ENCODE measurements at places on chromosomes 5 and 9.

GRCh38 chr5:103010168-103010567, 109.8 kb downstream of the GIN1 start:
- no peak for DNase-seq

- no peak for DNase-seq
Observed at GRCh38 chr9:96029722-96030530, 154.4 kb downstream of the ERCC6L2 start.

DNA sequence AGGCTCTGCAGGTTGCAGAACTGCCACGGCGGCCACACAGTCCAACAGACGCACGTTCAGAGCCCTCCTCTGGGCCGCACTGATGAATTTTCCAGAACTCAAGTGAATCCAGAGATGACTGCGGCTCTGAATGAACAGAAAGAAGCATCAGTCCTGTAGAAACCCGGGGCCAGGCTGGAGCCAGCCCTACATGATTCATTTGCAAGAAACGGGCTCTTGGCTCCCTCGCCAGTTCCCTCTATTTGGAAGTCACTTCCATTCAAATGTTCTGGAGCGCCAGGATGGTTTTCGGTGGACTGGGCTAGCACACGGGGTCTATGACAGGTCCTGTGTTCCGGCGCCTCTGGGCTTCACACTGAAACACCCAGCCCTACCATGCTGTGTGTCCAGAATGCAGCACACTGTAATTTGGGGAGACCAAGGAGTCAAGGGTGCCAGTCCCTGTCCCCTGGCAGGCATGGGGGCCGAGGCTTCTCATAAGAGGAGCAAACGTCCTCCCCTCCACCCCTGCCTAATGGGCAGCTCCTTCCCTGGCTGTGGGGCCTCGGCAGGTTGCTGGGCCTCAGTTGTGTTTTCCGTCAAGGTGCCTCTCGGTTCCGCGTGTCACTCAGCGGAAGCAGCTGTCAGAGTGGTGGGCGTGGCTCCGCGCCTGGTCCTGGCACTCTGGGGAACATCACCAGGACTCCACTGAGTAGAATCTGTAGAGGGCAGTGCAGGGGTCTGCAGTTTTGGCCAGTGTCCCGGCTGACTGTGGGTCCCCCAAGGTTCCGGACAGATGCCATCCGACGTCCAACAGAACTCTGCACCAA, 18.1 kb upstream of the COL5A1 start:
- DNase-seq = no peak

DNA sequence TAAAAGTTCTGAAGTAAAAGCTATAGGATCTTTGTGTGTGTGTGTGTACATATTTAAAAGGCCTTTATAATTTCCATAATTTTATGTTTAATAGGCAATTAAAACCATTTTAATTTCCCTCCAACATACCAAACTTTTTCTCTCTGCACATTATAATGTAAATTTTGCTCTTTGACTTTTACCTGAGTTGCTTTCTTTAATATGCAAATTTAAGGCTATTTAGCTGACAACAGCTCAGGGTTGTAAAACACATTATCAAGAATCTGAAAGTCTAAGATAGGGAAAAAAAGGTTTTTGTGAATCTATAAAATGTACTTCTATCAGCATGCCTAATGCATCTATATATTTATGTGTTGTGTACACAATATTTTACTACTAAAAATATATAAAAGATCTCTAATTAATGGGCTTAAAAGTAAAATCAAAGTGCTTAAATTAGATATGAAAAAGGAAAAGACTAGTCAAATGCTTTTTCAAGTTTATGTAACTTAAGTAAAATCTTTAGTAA, 239.6 kb upstream of the RAI14 start:
- no peak for DNase-seq

GRCh38 chr5:135915466-135916001, 19.9 kb upstream of the IL9 start:
- DNase-seq = no peak

- DNase-seq = no peak
Observed at GRCh38 chr5:16735101-16736060, 118.6 kb upstream of the RETREG1 start.

DNA sequence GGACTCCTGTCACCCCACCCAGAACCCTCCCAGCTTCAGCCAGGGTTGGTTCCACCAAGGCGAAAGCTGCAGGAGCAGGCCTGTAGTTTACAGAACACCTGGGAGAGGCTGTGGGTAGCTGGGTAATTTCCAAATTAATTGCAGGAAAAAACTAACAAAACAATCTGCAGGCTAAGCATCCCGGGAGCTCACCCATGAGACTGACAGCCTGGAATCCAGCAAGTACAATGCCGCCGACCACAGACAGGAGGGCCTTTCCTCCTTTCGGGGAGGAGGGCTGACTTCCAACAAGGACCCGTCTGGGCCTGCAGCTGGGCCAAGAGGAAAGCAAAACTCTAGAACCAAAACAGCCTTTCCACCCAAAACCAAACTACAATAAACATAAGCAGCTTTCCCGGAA, 10.3 kb downstream of the FOXE1 start:
- no peak for DNase-seq

- DNase-seq = no peak
Observed at GRCh38 chr9:87120610-87121009, 173.3 kb upstream of the GAS1 start.

GRCh38 chr9:106307670-106308069, 555.3 kb upstream of the ZNF462 start:
- no peak for DNase-seq

DNA sequence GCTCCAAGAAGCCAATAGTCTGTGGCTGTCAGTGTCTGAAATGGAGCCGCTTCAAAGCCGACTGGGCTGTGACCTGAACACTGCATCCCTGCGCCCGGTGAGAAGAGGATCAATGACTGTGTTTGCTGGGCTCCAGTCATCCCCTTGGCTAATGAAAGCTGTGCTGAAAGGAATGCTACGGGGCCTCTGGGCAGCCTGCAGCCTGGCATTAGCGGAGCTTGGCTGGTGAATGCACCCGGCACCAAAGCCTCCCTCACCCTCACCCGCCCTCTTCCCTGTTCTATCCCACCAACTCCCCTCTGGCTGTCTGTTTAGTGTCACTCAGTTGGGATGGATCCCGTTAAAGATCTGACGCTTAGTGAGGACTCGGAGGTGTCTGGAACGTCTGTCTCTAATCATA, 355.3 kb downstream of the BNC2 start:
- no peak for DNase-seq

DNA sequence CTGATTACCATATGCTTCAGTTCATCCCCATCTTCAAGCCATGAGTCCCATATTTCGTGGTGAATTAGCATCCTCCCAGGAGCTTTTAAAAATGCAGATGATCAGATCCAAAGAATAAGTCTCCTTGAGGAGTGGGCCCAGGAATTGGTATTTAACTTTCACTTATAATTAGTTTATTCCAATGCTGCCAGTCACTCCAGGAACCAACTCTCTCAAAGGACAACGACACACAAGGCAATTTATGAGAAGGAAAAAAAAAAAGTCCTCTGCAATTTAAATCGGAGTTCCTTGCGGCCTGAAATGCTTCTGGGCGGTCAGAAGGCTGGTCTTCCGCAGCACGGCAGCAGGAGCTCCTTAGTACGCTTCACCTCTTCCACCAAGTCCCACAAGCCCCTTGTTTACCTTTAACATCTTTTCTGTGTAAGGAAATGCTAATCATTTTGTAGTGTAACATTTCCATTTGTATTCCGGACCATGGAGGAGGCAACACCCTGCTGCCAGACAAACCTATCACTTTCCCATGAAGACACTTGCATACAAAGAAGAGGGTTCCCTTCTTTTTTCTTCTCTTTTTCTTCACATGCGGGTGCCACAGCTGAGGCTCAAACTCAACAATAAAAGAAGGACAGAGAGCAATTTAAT, 16.3 kb upstream of the KCNV2 start:
- DNase-seq = no peak

GRCh38 chr5:111968459-111968858, 211.5 kb upstream of the NREP start:
- DNase-seq = no peak

DNA sequence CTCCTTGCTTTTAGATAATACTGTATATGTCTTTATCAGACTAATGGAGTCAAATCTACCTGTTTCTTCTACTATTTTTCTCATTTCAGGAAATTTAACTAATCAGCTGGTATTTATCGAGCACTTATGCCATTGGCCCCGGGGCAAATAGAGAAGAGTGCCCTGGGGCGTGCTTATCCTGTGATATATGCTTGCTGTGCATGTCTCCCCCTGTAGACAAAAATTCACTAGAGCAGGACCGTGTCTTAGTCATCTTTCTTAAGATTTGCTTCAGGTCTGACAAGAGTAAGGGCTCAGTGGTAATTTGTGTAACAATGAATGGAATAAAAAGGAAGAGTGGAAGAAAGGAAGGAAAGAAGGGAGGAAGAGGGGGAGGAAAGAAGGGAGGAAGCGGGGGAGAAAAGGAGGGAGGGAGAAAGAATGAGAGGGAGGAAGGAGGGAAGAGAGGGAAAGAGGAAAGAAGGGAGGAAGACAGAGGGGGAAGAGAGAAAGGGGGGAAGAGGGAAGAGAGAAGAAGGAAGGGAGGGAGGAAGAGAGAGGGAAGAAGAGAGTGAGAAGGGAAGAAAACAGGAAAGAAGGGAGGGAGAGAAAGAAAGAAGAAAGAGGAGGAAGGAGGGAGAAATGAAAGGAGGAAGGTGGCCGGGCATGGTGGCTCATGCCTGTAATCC, 295.7 kb upstream of the PANK3 start:
- no peak for DNase-seq

GRCh38 chr5:1521671-1522600, 1.8 kb downstream of the LPCAT1 start:
- DNase-seq = no peak

DNA sequence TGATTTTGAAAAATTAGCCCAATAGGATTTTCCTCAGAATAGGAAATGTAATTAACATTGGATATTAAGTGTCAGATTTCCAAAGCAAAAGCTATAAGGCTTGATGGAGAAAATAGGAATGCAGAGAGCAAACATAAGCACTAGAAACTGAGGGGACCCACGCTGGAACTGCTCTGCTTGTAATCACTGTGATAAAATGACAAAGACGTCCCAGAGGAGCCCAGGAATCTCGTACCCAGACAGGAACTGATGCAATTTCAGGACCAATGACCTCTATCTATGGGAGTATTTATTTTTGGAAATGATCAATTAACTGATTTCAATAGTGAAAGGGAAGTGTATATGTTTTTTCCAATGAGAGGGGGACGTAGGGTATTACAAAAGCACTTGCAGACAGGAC, 714.5 kb upstream of the WWC1 start:
- no peak for DNase-seq

DNA sequence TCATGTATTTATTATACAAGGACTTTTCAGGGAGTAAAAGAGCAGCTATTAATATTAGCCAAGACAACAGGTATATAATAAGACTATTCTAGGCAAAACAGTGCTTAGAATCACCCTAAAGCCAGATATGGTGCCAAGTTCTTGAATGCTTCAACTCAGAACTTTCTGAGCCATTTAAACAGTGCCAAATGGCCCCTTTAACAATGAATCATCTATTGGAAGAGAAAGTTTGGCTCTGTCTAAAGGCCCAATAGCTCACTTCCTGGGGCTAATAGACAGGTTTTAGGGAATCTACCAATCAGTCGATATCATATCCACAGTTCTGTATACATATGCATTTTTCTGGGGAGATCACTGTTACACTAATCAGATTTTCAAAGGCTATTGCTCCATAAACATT, 42.9 kb downstream of the ZNF474 start:
- no peak for DNase-seq

DNA sequence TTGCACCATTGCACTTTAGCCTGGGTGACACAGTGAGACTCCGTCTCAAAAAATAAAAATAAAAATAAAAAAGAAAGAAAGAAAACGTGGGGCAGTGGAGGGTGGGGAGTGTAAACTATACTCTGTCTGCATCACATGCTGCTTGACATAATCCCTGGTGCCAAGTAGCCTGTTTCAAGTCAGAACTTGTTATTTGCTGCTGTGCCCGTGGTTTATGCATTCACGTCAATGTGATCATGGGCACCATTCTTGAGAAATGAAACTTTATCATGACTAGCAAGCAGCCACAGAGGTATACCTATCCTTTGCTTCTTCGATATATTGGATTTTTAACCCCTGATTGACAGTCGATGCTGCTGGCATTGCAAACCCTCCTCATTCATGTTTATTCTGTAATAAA, 4.1 kb upstream of the SMU1 start:
- no peak for DNase-seq

- DNase-seq = no peak
Observed at GRCh38 chr9:114897196-114897595, 33.2 kb downstream of the TNFSF8 start.

GRCh38 chr9:6305954-6306563, 22.1 kb upstream of the TPD52L3 start:
- no peak for DNase-seq

- no peak for DNase-seq
Observed at GRCh38 chr9:1219284-1219683, 169.1 kb downstream of the DMRT2 start.

DNA sequence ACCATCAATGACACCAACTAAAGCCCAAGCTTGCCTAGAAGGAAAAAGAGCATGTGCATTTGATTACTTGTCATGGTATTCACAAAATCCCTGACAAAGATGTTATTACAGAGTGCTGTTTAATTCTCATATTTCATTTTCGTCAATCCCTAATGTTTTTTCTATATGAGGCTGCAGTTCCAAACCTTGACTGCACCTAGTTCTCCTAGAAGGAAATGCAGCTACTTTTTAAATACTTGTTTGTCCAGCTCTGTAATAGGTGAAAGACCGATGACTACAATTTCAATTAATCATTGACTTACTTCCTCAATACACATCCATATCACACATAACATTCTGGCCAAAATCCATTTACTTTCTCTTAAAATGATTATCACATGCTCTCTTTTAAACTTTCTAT, 28.1 kb downstream of the CEMIP2 start:
- DNase-seq = no peak

DNA sequence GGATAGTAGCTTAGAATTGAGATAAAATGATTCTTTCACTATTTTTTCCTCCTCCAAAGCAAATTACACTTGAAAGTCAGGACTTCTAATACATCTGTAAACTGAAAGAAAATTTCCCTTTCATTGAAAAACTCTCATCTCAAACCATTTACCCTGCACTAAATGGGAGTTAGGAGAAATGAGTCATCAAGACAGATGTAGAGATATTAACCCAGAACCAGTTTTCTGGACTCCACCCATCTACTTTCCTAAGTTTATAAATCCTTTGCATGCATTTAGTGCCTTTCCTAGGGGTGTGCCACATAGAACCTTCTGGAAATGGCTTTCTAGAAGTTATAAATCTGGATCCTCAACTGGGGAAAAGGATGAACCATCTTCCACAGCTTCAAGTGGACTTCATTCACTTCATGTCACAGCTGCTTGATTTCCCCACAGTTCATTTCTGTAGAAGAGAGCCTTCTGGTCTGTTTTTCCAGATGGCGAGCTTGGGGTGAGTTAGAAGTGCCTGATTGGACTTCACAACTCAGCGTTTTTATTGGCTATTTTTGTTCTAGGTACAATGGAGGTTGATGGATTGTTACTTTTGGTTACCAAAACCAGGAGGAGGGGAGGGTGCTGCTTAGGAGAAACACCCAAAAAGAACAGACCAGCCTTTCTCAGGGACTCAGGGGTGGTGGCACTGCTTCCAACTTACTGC, 72.5 kb upstream of the GPR151 start:
- no peak for DNase-seq
